ENCODE measurements at places on chromosomes 3 and 15.

- DNase-seq, result no peak
Observed at GRCh38 chr3:161082063-161082462, 23.1 kb downstream of the B3GALNT1 start.

GRCh38 chr15:60363087-60363549 lies 34.7 kb downstream of the ANXA2 start:
- no peak for DNase-seq

- DNase-seq, result peak; percentile 74
Observed at GRCh38 chr3:133663569-133664313, 2.0 kb upstream of the TOPBP1 start.

DNA sequence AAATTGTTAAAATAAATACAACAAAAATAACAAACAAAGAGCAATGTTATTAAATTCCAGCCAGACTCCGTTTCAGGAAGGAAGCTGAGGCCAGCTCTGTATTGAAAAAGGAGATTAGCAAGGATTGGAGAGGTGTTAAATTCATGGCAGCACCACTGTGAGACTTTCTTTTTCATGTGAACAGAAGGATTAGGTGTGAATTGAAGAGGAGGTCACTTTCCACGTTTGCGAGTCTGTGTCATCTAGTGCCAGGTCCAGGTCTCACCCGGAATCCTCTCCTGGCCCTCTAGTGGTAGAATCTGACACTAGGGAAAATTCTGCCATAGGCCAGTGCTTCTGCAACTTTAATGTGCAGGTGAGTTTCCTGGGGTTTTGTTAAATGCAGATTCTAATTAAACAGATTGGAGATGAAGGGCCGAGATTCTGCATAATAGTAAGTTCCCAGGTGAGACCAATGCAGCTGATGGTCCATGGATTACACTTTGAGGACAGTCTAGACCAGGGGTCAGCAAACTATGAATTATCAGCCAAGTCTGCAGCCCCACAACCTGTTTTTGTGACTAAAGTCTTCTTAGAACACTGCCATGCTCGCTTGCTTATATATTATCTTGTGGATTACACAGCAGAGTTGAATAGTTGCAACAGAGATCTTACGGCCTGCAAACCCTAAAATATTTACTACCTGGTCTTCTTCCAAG lies 9.2 kb upstream of the SLC6A1 start:
- peak; percentile 49 for DNase-seq

- DNase-seq, result no peak
Observed at GRCh38 chr15:49860101-49860500, 239.3 kb downstream of the DTWD1 start.

DNA sequence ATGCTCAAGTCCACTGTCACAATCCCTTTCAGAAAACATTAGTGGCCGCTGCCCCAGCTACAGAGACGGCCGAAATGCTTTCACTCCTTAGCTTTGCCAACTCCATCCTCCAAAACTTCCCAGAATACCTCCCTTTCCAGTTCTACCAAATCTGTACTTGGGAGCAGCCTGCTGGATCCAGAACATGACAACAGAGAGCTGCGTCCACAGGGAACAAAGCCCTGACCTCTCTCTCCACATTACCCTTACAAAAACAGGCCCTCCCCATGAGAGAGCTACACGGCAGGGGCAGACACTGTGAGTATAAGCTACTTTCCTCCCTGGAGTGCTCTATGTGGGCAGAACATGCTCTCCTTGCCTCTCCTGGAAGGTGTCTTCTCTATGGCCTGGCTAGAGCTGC lies 6.3 kb downstream of the RBM15B start:
- no peak for DNase-seq

DNA sequence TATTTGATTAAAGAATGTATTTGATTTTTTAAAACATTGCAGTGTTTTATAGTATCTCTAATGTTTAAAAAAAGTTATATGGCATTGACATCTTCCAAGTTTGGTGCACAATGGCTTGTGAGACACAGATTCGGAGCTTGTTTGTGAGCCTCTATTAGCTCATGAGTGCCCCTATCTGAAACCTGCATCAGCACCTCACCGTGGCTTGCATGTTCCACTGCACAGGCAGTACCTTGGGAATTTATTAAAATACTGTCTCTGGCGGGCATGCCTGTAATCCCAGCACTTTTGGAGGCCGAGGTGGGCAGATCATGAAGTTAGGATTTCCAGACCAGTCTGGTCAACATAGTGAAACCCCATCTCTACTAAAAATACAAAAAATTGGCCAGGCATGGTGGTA lies 6.8 kb upstream of the RTP2 start:
- no peak for DNase-seq

- no peak for DNase-seq
Observed at GRCh38 chr15:61049934-61050333, 179.2 kb downstream of the RORA start.

DNA sequence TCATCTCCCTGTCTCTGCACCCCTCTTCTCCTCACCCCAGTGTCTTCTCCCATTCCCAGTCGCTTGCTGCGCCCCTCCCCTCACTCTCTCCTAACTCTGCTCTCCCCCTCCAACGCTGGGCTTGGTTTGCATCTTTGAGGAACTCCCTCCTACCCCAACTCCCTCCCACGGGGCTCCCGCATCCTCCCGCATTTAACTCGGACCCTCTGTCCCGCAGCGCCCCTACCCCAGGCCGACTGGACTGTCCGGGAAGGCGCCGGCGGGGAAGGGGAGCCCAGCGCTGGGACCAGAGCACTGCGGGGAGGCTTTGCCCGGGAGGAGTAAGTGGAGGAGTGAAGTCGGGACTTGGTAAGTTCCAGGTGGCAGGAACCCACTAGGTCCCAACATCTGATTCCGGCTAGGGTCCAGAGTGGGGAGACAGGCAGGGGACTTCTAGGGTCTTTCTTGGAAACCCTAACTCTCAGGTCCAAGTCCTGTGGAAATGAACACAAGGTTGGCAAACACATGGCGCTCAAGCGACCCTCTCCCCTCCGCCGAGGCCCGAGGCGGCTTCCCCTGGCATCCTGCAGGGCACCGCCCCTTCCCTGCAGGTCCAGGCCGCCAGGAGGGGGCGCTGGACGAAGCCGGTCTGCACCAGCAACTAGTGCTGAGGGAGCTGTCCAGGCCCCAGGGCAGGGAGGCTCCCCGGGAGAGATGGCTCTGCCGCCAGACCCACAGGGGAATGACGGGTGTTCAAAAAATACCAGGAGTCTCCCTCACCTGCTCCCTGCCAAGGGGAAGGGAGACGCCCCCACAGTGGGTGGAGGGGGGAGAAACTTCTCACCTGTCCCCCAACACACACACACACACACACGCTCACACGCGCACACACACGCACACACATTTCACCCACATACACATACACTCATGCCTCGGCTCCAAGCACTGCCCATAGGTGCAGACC lies 53.2 kb downstream of the LHFPL4 start:
- DNase-seq, result peak; percentile 75

- DNase-seq, result no peak
Observed at GRCh38 chr3:20190991-20191390, 5.0 kb upstream of the SGO1 start.

Measured in inflammatory macrophage treated with lipopolysaccharide for 1 hour (primary cell).